GM04504 (cell line): ENCODE measurements at places on chromosomes 6 and 20.

- DNase-seq: peak; percentile 16
These were observed 245.1 kb downstream of the FOXA2 start for GRCh38 chr20:22339091-22339881.

- no peak for DNase-seq
These were observed 137.0 kb upstream of the SULF2 start for GRCh38 chr20:47922269-47922668.

- no peak for DNase-seq
These were observed 395.1 kb downstream of the TFAP2B start for GRCh38 chr6:51213811-51214210.

GRCh38 chr20:17816804-17817587, 117.2 kb downstream of the BANF2 start:
- no peak for DNase-seq

GRCh38 chr20:1334761-1335160, 5.8 kb upstream of the SDCBP2 start:
- DNase-seq: no peak

GRCh38 chr20:40331807-40332560, 357.1 kb downstream of the MAFB start:
- no peak for DNase-seq

- no peak for DNase-seq
These were observed 47.0 kb upstream of the PCSK2 start for GRCh38 chr20:17179840-17180239.

DNA sequence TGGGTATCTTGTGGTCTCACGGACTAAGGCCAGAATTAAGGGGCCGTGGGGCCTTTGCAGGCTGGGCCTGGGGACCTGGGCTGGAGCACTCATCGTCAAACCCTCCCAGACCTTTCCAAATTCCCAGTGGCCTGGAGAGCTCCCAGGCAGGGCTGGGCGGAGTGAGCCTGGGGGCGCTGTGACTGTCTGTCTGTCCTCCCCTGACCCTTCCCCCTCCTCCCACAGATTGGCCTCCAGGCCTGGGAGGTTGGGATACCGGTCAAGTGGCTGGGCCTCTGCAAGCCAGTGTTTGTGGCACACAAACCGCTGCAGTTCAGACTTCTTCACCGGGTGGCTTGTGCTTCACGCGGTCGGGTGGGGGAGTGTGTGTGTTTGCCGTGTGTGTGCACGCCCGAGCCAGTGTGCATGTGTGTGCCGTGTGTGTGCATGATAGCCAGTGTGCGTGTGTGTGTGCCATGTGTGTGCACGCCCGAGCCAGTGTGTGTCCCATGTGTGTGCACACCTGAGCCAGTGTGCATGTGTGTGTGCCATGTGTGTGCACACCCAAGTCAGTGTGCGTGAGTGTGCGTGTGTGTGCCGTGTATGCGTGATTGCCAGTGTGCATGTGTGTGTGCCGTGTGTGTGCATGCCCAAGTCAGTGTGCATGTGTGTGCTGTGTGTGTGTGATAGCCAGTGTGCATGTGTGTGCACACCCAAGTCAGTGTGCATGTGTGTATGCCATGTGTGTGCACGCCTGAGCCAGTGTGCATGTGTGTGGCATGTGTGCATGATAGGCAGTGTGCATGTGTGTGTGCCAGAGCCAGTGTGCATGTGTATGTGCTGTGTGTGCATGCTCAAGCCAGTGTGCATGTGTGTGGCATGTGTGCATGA, 6.3 kb downstream of the RBBP8NL start:
- DNase-seq: no peak

DNA sequence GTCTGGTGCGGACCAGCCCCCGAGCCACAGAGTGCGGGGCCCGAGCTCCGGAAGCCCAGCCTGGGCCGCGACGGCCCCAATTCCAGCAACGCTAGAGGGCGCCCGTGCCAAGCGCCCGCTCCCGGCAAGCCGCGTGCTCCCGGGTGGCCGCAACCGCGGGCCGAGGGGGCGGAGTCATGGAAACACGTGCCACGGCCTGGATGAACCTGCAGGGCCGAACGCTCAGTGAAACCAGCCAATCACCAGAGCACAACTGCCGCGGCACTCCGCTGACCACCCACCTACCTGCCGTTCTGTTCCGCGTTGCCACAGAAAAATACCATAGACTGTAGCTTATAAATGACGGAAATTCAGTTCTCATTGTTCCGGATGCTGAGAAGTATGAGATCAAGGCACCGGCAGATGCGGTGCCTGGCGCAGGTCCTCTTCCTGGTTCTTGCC, 85.7 kb upstream of the FOXC1 start:
- no peak for DNase-seq

GRCh38 chr6:160505970-160506369, 157.8 kb downstream of the SLC22A3 start:
- DNase-seq: no peak

- peak; percentile 34 for DNase-seq
These were observed 167.9 kb downstream of the HAO1 start for GRCh38 chr20:7772371-7772770.

DNA sequence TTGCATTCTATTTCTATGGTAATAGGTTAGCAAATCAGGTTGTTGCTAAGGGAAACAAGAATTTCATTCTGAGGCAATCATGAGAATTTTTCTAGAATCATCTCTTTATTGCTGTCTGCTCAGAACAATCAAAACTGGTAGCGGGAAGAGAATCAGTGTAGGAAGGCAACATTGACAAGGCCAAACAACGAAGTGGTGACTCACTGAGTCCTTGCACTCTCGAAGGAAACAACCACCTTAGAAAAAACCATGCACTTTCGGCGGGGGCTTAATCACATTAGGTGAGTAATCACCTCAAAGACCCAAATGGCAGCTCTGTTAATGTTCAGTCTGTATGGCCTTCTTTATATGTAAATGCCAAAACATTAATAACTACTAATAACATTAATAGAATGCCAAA, 78.8 kb upstream of the MAP7 start:
- no peak for DNase-seq

GRCh38 chr20:709991-710779, 34.6 kb upstream of the SCRT2 start:
- DNase-seq: no peak

DNA sequence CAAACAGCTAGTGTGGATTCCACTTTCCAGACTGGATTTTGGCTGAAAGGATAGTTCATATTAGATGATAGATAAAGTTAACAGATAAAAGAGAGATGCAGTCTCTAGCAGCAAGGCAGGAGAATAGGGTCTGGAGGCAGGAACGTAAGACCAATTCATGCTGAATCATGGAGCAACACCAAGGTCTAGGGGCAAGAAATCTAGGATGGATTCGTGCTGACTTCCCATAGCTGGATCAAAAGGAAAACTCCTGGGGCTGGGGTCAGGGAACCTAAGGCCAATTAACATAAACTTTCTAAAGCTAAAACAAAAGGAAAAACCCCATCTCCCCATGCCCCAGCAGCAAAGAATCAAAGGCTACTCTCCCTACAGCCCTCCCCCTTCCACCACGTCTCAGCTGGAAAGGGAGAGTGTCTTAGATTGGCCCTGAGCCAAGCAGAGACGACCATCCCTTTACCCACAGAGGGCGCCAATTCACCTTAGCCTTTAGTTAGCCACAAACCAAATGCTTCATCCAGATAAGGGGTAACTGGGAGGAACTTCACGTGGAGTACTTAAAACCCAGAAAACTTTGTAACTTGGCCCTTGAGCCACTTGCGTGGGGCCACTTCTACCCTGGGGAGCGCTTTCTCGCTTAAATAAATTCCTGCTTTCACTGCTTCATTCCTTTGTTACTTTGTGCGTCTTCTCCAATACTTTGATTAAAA, 7.6 kb downstream of the TREM1 start:
- DNase-seq: no peak

DNA sequence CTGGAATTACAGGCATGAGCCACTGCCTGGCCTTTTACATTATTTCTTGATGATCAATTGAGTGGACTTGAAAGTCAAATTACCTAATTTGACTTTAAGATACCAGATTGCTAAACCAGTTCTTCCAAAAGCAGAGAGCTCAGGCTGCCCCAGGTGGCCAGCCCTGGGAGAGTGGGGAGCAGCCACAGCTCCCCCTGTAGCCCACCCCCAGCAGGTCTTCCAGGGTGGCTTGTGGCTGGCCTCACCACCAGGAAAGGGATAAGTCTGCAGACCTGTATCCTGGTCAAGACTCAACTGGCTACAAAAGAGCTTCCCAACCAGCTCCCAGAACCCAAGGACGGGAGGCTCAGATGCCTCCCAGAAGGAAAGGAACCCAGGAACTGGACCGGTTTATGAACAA, 23.8 kb upstream of the AKAP12 start:
- no peak for DNase-seq

- DNase-seq: no peak
These were observed 861 bp upstream of the NHSL1 start for GRCh38 chr6:138500045-138500665.

DNA sequence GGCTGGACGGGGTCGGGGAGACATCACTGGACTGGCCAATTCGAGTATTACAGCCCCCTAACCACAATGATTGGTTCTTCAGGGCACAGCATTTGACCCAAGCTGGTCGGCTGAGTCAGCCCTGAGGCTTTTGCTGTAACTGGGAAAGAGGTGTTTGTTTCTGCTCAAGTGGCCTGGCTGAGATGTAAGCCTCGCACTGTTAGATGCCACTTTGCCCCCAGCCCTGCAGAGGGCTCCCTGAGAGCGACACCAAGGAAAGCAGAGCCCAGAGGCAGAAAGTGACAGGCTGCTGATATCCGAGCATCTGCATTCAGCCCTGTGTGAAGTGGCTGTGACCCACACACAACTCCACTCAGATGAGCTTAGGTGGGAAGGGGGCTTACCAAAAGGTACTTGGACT, 19.4 kb downstream of the ERGIC3 start:
- DNase-seq: peak; percentile 33

DNA sequence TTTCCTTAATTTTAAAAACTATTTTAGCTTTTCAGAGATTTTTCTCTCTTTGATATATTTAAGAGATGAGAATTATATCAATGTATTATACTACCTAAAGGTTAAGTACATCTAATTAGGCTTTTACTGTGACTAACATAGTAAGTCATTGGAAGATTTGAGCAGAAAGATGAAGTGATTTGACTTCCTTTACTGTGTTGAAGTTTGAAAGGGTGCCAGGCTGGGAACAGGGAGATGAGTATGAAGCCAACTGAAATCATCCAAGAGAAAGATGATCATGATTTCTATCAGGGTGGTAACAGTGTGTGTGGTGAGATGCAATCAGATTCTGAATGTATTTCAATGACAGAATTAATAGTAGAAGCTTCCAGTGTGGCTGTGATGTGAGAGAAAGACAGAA, 87.3 kb downstream of the TRDN start:
- no peak for DNase-seq

- DNase-seq: no peak
These were observed 54.2 kb downstream of the DSTN start for GRCh38 chr20:17624070-17624469.

DNA sequence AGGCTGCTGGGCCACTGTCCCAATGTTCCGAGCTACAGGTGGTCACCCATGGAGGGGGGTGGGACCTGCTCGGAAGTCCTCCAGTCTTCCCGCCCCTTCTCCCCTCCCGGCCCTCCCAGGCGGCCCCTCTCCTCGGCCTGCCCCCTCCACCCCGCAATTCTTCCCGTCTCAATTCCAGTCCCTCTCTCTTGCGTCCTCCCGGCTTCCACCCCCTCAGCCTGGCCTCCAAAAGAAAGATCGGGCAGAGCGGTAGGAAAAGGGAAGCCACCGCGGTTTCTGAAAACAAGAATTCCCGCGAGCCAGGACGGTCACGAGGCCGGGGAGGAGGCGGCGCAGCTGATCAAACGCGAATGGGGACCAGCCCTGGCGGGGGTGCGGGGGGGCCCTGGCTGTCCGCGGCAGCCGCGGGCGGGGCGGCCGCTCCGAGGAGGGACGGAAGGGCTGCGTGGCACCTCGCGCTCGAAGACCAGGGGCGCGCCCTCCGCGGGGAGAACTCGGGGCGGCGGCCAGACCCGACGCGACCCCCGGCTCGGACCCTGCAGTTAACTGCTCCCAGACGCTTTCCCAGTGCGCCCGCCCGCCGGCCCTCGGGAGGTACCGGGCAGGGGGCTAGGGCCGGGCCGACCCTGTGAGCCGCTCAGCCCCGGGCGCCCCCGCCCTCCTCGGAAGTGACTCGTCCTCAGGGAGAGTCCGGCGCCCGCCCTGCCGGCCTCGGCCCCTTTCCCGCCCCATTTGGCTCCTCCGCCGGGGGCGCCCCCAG, 1.0 kb downstream of the PXDC1 start:
- DNase-seq: peak; percentile 58
